ENCODE measurements at places on chromosomes 7 and 10.

DNA sequence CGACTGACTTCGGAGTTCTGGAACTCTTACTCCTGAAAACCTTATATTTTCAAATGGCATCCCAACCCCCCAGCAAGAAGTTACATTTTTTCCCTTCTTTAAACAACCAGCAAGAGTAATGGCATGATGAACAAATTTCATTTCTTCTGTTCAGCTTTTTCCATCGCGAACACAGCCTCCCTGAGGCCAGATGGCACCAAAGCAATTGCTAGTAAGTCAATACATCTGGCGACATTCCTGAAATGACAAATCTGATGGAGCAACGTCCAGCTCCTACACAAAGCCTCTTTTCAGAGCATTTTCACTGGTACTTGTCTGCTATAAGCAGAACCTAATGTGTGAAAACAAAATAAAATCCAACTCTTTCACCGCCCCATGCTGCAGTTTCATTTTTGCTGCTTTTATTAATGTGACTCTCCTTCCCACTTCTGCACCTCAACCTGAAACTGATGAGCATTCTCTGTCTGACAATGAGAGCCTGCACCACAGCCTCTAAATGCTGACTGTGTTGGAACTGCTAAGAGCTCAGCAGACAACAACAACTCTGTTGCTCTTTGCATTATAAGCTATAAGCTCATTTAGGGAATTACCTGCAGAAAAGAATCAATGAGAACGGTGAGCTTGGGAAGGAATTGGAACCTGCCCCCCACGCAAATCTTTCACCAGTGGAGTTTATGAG, 229.8 kb downstream of the FGFR2 start:
- DNase-seq: no peak

DNA sequence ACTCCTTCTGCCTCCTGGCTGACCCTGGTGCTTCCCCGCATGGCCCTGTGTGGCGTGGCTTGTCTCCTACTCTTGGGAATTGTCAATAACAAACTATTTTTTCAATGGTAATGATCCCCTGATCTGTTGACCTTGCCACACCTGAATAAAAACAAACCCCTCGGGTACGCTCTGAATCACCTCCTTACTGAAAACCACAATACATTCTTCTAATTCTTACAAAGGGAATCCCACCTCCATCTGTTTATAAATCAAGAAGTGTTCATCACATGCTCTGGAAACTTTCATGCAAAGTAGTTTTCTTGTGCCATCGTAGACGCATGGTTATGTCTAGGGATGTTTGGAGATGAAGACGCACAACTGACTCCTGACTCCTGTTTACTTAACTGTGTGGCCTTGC, 245.8 kb downstream of the FRMD4A start:
- DNase-seq: no peak

DNA sequence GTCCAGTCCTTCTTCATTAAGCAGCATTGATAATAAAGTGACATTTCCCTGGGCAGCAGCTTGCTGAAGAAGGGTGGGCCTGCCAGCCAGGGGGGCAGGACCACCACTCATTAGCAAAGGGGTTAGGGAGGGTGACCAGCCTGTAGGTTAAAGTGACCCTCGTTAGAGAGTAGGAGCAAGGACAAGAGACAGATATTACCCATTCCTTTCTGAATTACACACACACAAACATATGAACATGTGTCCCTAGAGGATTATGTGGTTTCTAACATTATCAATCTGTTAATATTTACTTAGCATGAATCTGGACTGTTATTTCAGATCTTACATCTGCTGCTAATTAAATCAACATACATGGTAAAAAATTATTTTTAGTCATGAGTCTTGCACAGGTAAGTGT, 88.9 kb downstream of the CTTNBP2 start:
- no peak for DNase-seq

GRCh38 chr7:142720172-142720773, 29.0 kb upstream of the PRSS1 start:
- no peak for DNase-seq

GRCh38 chr10:44974082-44974627, 4.5 kb downstream of the DEPP1 start:
- no peak for DNase-seq

DNA sequence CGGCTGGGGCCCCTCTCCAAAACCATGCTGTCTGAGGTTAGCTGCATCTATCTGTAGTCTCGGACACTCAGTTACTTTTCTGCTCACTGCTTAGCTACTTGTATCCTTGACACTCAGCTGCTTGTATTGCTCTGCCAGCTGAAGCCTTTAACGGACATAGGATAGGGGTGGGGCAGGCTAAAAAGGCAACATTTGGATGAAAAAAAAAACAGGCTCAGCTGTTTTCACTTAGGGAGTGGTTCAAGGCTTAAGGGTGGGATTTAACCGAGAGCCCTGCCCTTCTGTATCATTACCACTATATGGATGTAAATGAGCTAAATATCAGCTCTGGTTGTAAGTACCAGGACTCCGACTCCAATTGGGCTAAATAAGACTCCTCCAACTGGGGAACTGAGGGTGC, 28.6 kb downstream of the LSMEM1 start:
- no peak for DNase-seq

GRCh38 chr7:21044384-21044783, 257.7 kb upstream of the SP8 start:
- no peak for DNase-seq

DNA sequence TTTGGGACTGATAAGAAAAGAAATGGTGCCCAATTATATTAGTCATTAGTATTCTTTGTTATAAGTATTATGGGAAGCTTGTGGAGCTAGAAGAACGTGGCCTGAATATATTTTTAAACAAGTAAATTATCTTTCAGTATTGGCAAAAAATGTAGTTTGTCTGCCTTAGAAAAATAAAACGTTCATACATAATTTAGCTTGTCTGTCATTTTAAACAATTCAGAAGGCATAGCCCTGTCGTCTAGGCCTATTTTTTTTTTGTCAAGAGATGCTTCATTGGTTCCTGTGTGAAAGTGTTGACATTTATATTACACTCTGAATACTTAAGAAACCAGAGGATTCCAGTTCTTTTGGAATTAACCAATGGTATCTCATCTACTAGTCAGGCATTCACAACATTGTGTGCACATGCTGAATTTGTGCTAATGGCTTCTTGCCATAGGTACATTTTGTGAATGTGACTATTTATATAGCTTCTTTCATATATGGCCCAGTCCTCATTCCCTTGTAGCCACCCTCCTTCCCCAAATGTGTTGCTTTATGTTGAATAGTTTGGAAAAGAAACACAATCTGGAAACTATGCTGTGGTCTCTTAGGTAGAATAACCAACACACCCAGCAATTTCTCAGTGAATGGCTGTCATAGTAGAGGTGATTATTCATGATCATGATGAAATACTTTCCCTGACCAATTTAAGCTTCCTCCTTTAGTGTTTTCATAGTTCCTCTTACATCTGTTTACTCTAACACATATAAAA, 435.8 kb downstream of the EXOC4 start:
- DNase-seq: no peak

DNA sequence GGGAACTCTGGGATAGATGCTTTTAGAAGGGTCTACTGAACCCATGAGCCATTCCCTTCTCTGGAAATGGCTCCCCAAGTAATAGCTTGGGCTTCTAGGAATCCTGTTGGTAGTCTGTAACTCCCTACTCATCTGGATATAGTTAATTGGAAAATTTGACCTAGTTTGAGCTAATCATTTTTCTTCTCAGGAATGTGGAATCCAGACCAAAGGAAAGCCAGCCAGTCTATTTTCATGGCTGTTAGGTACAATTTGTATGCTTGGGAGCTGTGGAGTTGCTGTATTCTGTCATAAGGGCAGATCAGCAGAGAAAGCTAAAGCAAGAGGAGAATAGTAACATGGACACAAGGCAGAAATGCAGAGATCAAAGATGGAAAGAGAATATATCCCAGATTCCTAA, 71.6 kb upstream of the C1GALT1 start:
- DNase-seq: no peak

- DNase-seq: no peak
Observed at GRCh38 chr10:111954386-111954785, 229.2 kb downstream of the GPAM start.

DNA sequence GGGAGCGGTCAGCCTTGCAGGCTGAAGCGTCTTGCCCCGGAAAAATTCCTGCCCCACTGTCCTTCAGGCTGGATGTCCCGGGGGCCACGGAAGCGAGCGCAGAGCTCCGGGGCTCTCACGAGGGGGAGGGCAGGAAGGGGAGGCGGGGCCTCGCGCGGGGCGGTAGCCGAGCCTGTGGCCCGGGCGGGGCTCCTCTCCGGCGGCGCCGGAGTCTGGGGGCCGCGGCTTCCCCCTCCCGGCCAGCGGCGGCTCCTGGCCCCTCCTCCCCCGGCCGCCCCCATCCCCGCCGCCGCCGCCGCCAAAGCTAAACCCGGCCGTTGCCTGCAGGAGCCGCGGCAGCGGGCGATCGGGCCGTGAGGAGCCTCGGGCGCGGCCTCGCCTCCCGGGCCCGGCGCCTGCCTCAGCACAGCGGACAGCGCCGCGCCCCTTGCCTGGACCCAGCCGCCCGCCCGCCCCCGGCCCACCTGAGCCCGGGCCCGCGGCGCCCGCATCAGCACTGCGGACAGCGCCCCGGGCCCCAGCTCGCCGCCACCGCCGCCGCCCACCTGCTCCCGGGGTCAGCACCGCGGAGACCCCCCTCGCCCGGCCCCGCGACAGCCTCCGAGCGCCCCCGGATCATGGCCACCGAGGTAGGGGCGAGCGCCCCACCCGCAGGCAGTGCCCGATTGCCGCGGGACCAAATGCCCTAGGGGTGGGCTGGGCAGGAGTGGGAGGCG, at the start of gene GOLGA7B:
Gene GOLGA7B (plus strand): TSS at position 157 of the 716 bp plus-strand sequence. CDS start 461 bp downstream, at position 618.
- no peak for DNase-seq

- DNase-seq: no peak
Observed at GRCh38 chr10:16968416-16969041, 151.3 kb upstream of the RSU1 start.

GRCh38 chr10:103626178-103626577, 132.7 kb downstream of the NEURL1 start:
- no peak for DNase-seq

DNA sequence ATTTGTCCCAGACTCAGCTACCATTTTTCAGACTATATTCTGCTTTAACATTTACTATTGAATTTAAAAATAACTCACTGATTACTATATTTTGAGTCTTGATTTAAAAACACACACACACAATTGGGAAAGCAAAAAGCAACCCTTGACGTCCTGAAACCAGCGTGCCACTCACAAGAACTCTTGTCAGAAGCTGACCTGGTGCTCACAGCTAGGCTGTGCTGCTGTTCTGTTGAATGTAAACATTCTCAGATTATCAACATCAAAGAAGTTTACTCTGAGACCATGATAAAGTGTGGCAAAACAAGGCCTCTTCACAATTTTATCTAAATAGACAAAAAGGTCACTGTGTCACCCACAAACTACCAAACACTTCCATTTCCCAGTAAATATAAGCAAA, 62.6 kb upstream of the CACNA2D1 start:
- DNase-seq: no peak

DNA sequence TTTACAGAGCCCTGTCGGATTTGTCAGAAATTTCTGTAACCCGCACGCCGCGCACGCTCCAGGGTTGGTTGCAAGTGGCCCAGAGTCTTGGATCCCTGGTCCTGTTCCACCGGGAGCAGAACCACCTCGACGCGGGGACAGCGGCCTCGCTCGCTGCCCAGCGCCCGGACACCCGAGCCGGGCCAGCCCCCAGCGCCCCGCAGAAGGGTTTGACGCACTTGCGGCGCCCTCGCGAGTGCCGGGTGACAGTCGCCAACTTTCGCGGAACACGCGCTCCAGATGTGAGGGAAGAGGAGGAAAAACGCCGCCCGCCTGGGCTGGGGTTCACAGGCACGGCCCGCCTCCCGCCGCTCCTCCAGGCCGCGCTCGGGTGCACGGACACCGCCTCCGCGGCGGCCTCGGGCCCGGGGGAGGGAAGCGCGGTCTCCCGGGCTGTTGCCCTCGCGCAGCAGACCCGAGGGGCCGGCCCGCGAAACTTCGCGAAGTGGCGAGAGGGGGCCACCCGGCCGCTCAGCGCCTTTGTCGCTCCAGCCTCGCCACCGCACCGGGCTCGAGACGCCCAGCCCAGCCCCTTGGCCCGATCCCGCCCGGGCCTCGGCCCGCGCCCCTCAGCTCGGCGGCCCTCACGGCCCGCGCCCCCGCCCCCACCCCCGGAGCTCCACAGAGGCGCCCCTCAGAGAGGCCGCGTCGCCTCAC, 514 bp downstream of the RNF216 start:
- DNase-seq: peak; percentile 81

GRCh38 chr10:97798958-97799610, 27.3 kb upstream of the SFRP5 start:
- no peak for DNase-seq

DNA sequence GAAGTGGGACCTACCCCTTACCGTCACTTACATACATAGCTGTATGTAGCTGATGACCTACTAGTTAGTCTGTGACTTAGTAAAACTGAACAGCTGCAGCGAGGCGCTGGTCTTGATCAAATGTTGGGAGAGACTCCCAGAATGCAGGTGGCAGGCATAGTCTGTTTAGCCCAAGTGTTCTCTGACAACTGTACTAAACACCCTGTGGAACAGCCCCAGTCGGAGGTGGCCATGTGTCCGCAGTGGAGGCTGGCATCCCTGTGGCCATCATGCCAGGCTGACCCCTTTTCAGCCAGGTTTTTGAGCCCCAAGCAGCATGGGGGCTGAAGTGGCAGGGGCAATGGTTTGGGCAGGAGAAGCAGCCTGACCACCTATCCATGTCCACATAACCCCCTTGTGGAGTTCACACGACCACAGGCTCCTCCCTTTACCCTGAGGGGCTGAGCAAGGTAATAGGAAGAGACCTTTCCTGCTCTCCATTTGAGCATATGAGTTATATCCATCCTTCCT, 7.2 kb downstream of the ADCY1 start:
- peak; percentile 61 for DNase-seq

- DNase-seq: no peak
Observed at GRCh38 chr10:66773472-66773817, 152.4 kb upstream of the LRRTM3 start.

DNA sequence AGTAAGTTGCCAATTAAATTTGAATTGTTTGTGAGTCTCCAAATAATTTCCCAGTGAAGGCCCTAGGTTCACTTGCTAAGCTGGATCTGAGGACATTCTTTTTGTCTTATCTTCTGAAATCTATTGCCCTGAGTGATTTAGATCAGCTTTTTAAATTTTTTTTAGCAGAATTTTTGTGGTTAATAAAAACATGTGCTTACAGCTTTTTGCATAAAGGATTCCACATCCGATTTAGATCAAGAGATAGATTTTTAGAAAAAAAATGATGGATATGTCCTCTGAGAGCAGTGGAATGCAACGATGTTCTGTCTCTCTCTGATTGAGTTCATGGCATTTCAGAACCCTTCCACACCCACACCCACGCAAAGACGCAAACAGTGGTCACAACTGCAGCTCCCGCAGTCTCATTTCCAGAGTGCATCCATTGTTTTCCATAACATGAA, 358.8 kb downstream of the SUGCT start:
- DNase-seq: no peak

DNA sequence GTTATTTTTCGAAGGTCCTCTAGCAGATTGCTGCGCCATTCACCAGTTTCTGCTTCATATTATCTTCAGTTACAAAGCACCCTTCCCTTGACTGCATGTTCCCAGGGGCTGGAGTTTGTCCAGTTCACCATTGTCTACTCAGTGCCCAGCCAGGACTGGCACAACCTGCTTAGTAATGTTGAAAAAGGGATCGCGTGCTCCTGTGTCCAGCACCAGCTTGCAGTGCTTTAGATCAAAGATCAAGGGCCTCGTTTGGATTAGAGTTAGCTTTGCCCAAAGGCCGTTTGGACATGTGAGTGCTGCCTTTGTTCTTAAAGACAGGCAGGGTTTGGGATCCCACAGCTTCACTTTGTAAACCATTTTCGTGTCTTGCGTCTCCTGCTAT, 867 bp downstream of the ATP6V0E2 start:
- peak; percentile 61 for DNase-seq

- DNase-seq: no peak
Observed at GRCh38 chr7:107816011-107816566, 13.1 kb upstream of the SLC26A3 start.

Measured in suprapubic skin (tissue), 4 donors.